Activated naive CD8-positive, alpha-beta T cell treated with anti-CD3 and anti-CD28 coated beads, Interleukin-2, amount 50 U/mL, for 16 hours (primary cell): ENCODE measurements at places on chromosomes 3 and 15.

DNA sequence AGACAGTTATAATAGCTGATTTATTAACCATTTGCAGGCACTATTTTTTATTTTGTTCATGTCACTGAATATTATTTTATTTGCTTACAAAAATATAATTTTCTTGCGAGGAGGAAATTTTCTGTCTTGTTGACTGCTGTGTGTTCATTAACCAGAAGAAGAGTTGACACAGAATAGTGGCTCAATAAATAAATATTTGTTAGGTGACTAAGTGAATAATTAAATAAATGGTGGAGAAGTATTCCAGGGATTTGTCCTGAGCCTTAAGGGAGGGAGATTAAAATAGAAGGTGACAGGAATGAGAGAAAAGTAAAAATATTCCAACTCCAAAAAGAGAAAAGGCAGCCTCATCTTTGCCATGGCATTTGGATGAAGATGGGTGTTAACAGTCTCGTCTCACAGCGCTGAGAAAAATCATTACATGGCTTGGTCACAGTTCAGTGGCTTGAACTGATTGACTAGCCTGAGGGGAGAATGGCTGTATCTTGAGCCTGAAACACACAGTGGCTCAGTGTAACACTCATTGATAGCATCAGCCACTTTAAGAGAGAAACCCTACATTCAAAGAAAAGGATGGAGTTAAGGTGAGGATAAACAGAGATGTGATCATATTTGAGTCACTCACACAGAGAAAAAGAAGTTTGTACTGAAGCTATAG is 449.9 kb upstream of the NAALADL2 start:
- no peak for DNase-seq

DNA sequence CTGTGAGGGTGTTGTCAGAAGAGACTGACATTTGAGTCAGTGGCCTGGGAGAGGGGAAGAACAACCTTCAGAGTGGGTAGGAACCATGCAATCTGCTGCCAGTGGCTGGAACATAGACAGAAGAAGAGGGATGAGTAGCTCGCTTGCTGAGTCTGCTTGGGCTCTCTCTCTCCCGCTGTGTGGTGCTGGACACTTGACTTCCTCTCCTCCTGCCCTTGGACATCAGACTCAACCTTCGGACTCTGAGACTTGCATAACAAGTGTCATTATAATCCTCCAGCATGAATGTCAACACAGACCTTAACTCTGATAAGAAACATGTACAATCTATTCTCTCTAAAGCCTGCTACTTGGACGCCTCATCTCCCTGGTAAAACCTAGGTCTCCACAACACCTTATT is 5.9 kb upstream of the NMD3 start:
- no peak for DNase-seq

- no peak for DNase-seq
Observed at GRCh38 chr3:194450341-194450740, 36.5 kb downstream of the ATP13A3 start.

- DNase-seq = no peak
Observed at GRCh38 chr3:86991840-86992435, 989 bp upstream of the VGLL3 start.

GRCh38 chr15:101105059-101105891 is 146.6 kb downstream of the CHSY1 start:
- no peak for DNase-seq

GRCh38 chr3:39408493-39409372 is 2.2 kb downstream of the RPSA start:
- DNase-seq = no peak

DNA sequence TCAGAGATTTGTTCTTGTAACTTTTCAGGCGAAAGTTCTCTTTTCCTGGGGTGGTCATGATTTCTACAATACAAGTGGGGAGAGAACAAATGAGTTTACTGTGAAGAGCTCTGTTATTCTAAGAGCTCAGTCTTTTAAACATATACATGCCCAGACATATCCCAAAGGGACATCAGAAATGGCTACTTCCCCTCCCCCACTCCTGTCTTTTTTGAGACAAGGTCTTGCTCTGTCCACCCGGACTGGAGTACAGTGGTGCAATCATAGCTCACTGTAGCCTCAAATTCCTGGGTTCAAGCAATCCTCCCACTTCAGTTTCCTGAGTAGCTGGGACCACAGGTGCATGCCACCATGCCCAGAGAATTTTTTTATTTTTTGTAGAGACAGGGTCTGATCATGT is 18.2 kb downstream of the KPNA1 start:
- DNase-seq = no peak

DNA sequence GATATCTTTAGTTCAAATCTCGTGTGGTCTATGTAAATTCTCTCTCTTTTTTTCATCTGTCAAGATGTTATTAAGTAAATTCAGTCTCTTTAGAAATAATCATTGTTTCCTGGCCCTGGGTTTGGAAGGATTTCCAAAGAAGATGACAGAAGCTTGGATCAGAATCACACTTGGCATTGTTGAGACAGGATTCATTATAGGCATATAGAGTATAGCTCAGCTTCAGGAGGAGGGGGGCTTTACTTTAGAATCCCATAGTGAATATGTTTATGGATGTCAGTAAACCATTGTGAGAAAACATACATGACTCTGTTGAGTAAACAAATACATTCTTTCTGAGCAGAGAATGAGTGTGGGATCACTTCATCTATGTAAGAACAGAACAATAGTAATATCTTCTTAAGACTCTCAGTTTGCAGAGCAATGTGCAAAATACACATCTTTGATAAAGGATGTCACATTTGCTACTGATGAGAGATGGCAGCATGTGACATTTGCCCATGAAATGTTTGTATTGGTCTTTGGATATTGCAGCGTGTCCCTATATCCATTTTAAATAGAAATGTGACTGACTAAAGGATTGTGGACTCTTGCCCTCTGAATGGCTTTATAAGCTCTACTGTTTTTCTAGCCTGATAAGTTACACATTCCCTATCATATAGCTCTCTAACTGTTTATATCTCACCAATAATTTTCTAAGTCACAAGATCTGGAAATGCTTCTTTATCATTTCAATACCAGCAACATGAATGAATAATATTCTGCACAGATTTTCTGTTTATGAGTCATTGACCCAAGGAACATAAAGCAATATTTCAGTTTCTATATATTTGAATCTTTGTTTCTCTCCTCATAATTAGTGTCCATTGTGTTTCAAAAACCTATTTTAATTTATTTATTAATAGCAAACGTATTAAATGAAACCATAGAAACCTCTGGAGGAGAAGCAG is 95.6 kb upstream of the THRB start:
- no peak for DNase-seq
